ENCODE measurements at places on chromosomes 6 and 20.
A peak's percentile ranks its signal among the peaks of the same experiment; 100 is the strongest.

- no peak for DNase-seq
Measured at GRCh38 chr6:159866286-159867247, 24.2 kb upstream of the MAS1 start.

DNA sequence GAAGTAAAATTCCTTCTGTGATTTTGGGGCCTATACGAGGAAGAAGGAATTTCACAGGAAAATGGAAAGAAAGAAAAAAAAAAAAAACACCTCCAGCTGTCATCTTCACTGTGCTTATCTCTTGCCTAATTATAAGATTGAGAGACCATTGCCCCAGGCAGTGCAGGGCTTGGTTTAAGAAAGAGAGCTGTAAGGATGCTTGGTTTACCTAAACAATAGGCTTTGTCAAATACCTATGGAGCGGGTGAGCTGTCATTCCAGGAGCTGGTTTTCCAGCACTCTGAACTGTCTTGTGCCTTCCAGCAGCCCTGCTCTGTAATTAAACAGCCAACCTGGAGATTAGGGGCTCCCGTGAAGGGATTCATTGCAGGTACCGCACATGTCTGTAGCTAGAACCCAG is 137.8 kb downstream of the EDN3 start:
- DNase-seq: no peak

DNA sequence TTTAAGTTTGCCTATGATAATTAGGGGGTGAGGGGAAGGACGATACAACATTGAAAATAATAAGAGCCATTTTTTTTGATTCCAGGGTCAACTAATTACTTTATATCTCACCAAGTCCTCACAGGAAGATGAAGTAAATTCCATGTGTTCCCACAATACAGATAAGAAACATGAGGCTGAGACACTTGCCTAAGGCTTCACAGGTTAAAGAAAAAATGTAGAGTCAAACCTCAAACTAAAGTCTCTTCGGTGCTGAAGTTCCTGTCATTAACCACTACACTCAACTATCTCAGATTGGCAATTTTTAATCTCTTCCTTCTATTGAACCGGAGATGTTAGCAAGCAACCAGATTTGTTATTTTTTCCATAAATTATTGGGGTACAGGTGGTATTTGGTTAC is 33.0 kb downstream of the MRAP2 start:
- DNase-seq: no peak

DNA sequence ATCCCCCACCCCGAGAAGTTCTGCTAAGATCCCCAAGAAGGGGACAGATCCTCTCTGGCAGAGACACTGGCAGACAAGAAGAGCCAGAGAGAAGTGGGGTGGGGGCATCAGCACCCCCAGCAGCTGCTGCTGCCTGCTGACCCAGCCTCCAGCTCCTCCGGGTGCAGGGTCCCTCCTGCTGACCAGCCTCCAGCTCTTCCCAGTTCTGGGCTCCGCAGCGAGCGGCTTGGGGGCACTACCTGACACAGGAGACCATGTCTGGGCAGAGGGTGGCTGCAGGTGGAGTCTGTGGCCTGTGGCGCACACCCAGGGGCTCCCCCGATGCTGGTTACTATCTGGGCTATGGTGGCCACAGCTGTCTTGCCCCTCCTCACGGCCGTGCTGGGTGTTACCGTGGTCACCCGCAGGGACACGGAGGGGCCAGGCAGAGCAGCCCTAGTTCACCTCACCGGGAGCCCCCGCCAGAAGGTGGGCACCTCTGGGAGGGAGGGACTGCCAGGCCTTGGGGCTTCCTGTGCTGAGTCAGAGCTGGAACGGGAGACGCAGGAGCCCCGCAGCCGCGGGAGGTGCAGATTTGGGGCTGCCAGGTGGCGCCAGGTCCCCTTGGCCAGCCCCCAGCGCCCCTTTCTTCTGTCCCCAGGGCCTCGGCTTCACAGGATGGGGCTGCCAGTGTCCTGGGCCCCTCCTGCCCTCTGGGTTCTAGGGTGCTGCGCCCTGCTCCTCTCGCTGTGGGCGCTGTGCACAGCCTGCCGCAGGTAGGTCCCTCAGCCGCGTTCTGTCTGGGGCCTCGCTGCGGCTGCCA is 630 bp downstream of the LIME1 start:
- peak; percentile 72 for DNase-seq

- no peak for DNase-seq
Measured at GRCh38 chr20:4811661-4812181, 90.0 kb downstream of the PRND start.

DNA sequence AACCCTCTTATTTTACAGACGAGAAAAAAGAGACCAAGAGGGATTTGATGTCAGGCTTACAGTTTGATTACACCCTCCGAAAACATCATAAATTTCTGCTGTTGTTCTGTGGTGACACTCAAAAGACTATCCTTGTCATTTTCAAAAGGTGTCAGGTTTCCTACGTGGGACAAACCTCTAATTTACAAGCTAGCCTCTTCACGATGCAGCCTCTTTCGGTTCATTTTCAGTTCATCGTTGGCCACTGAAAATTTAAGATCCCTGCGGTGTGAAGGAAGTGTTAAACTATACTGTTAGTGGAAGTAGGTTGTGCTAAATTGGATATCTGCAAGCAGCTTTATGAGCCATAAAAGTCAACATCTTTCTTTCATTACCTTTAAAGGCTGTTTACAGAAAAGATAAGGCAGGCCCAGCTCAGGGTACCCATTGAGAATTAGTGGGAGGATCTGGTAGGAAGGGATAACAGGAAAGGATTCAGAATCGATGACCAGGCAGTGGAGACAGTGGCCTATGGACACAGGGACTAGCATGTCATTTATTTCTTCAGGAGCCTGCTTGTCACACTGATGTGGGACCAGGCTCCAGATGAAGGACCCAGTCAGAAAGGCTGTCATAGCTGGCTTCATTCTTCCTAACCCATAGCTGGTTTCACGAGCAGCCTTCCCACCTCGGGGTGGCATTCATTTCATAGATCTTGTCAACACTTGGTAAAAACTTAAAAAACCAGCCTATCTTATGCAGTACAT is 329.1 kb upstream of the SOX4 start:
- peak; percentile 60 for DNase-seq

DNA sequence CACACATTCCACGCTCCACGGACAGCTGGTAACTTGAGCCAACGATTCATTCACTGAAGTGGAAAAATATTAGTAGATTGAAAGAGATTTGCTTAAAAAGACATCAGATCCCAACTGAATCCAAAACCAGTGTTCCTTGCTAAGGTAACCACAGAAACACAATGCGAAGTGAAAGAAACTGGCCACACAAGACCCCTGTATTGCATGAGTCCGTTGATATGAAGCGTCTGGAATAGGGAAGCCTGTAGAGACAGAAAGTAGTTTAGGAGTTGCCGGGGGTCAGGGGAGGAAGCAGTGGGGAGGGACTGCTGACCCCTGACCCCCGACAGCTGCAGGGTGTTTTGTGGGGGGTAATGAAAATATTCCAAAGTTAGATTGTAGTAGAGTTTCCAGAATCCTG is 10.0 kb downstream of the PCK1 start:
- no peak for DNase-seq

DNA sequence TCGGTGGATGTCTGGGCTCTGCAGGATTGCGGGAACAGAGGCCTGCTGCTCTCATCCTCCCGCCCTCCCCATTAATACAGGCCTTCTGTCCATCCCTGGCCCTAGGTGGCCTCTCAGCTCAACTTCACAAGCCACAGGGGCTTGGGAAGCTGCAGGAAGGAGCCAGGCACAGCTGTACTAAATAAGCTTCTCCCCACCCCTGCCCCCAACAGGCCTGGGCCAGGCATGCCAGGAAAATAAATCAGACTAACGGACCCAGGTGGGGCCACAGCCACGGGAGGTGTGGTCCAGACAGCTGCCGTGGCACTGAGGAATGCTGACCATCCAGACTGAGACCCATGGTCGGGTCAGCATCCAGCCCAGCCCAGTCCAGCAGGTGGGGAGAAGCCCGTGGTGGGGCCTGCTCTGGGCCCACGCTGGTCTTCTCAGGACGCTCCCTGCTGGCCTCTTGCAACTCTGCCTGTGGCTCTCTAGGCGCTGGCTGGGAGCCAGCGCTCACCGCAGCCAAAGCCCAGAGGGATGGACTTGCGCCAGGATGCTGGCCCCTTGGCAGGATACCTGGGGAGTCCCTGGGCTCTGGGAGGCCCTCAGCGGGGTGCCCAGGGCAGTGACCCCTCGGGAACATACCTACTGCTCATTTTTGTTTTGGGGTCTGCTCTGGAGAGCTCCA is 8.6 kb upstream of the YTHDF1 start:
- DNase-seq: peak; percentile 78

- no peak for DNase-seq
Measured at GRCh38 chr6:53495506-53496499, 49.1 kb downstream of the GCLC start.

- no peak for DNase-seq
Measured at GRCh38 chr20:35200267-35200666, 26.2 kb upstream of the MMP24 start.

DNA sequence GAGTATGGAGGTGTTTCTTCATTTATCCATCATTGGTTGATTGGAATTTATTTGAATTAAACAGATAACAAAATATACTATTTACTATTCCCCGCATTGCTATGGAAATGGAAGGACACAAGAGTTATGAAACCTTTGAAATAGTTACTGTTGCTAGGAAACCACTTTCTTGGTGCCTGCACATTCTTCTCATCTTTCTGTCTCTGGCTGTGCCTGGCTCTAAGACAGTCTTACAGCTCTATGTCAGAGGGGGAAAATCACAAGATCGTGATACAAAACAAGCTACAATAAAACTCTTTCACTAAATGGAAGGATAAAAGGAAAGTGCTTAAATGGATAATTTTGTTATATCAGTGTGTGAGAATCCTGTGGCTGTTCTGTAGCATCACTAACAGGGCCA is 453.0 kb downstream of the LMBRD1 start:
- no peak for DNase-seq

DNA sequence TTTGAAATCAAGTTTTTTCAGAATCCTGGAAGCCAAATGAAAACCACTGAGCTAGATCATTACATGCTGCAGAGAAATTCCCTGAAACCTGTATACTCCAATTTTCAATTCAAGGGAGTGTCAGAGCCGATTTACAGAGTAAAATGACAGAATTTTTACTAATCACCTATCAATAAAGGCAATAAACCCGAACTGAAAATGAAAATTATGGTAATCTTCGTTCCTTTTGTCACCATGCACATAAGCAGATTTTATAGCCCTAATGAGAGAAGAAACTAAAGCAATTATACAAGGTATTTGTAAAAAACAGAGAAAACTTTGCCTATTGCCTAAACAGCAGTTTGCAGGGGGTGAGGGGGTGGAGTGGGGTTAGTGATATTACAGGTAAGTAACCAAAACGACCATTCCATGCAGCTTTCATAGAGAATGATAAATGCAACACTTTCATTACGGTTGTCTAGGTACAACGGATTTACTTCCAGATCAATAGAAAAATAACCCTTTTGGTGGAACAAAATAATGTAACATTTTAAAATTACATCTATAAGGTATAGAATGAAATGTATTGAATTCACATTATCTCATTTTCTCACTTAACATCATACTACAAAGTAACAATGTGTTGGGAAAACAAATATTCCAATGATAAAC is 115.2 kb upstream of the BEND6 start:
- DNase-seq: no peak

DNA sequence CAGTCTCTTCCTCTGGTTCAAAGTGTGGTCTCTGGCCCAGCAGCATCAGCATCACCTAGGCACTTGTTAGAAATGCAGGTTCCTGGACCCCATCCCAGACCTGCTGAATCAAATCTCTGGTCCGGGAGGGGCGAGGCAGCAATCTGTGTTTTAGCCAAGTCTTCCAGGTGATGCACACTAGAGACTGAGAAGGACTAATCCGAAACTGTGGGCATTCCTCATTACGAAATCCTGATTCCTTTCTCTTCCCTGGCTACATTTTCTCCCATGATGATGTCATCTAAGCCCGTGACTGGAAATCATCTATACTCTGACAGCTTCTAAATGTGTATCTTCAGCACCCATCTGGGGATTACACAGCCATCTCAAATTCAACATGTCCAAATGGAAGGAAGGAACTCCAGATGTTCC is 39.7 kb upstream of the PRND start:
- DNase-seq: no peak

GRCh38 chr20:24730750-24731149 is 218.3 kb upstream of the CST7 start:
- no peak for DNase-seq

- DNase-seq: peak; percentile 8
Measured at GRCh38 chr6:87941556-87942358, 105.9 kb upstream of the SPACA1 start.

GRCh38 chr20:16397086-16397485 is 176.2 kb downstream of the KIF16B start:
- DNase-seq: no peak

GRCh38 chr6:121285041-121285440 is 49.2 kb downstream of the TBC1D32 start:
- DNase-seq: no peak

DNA sequence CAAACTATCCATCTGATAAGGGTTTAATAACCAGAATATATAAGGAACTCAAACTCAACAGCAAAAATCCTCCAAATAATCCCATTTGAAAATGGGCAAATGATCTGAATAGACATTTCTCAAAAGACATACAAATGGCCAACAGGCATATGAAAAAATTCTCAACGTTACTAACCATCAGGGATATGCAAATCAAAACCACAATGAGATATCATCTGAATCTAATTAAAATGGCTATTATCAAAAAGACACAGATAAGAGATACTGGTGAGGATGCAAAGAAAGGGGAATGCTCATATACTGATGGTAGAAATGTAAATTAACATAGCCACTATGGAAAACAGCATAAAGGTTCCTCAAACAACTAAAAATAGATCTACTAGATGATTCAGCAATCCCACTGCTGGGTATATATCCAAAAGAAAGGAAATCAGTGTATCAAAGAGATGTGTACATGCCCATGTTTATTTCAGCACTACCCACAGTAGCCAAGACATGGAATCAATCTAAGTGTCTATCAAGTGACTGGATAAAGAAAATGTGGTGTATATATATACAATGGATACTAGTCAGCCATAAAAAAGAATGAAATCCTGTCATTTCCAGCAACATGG is 6.1 kb upstream of the BRD2 start:
- no peak for DNase-seq

DNA sequence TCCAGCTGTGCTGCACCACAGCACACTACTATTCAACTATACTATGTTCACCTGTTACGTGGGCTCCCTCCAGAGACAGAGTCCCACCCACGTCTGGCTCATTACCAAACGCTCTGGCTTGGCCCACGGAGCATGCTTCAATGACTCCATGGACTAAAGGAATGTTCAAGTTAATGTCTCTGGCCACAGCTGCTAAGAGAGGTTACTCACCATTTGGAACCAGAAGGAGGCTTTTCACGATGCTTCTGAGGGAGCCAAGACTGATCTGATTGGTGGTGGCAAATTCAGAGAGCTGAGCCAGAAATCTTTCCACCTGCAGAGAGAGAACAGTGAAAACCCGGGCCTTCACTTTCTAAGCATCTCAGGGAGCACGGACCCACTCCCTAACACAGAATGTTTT is 15.6 kb downstream of the COMMD7 start:
- peak; percentile 54 for DNase-seq

Data from SW480 (cell line).